ENCODE measurements at places on chromosomes 2 and 18. TPM values are rescaled to one million over a fixed set of nuclear protein-coding genes. Genes with fewer than 3 reads are reported as not detected.

GRCh38 chr2:168685600-168686451 is 116.6 kb upstream of the NOSTRIN start:
- H3K27me3 ChIP-seq = no peaks in the 10 kb centered on the region
- no peak overlapping the region for H3K27ac ChIP-seq
- DNase-seq = no peak
- no peaks in the 10 kb centered on the region for H3K36me3 ChIP-seq

DNA sequence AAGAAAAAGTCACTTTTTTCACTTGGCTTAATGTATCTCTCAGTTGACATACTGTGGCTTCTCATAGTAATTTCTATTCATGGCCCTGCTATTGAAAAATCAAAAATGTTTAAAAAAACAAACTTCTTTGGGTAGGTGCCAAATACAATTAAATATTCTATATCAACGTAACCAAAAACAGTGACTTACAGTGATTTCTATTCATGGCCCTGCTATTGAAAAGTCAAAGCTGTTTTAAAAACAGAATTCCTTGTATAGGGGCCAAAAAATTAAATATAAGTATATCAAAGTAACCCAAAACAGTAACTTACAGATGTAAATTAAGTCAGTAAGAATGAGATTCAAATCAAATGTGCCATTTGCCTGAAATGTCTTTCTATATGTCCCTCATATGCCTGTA is 31.4 kb upstream of the CD302 start:
- no peaks in the 10 kb centered on the region for H3K27me3 ChIP-seq
- H3K27ac ChIP-seq = no peak overlapping the region
- peaks cover 2% of the 10 kb centered on the region for H3K36me3 ChIP-seq
- H3K4me3 ChIP-seq = no peak overlapping the region
- no peak for DNase-seq
- no peaks in the 10 kb centered on the region for H3K4me1 ChIP-seq

- no peaks in the 10 kb centered on the region for H3K36me3 ChIP-seq
- no peak overlapping the region for H3K27ac ChIP-seq
- H3K4me1 ChIP-seq = no peaks in the 10 kb centered on the region
- no peaks in the 10 kb centered on the region for H3K27me3 ChIP-seq
Measured at GRCh38 chr18:76405681-76406356, 89.2 kb downstream of the ZNF516 start.

GRCh38 chr2:2083113-2083758 is 247.8 kb downstream of the MYT1L start:
- H3K27ac ChIP-seq = no peak overlapping the region
- no peak overlapping the region for H3K4me3 ChIP-seq
- DNase-seq = peak; percentile 4
- no peaks in the 10 kb centered on the region for H3K36me3 ChIP-seq

- no peaks in the 10 kb centered on the region for H3K4me1 ChIP-seq
- no peak overlapping the region for H3K27ac ChIP-seq
- no peaks in the 10 kb centered on the region for H3K27me3 ChIP-seq
- DNase-seq = no peak
- H3K4me3 ChIP-seq = no peak overlapping the region
Measured at GRCh38 chr2:141805302-141805701, 325.5 kb downstream of the LRP1B start.

Gene SERPINB2
- polyA plus RNA-seq = 0.81 TPM

DNA sequence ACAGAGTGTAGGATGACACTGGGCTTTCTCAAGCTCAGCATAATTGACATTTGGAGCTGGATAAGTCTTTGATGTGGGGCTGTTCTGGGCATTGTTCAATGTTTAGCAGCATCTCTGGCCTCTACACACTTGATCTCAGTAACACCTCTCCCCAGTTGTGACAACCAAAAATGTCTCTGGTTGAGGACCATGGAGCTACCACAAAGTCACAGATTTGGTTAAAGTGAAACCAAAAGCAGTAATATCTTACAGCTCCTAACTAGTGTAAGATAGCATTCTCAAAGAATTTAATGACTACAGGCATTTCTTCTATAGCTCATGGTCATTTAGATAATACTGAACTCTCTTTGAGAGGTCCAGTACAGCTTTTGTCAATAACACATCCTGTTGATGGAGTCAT is 23.4 kb upstream of the PAX3 start:
- DNase-seq = no peak
- no peak overlapping the region for H3K4me3 ChIP-seq
- H3K27me3 ChIP-seq = peaks cover 47% of the 10 kb centered on the region
- H3K36me3 ChIP-seq = no peaks in the 10 kb centered on the region

Gene IL36A
- polyA plus RNA-seq = not detected

DNA sequence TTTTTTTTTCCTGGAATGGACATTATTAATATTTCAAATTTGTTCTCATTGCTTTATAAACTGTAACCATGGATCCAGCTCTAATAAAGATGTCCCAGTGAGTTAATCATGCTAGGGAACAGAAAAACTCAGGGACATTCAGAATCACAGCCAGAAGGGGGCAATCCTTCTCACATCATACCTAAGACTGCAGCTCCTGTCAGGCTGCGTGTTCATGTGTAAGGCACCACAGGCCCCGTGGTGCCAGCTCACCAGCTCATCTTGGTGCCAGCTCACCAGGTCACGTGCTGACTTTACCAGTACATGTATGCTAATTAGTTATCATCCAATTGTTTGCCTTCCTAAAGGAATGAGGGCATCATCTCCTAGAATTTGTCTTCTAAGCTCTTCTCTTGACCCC is 84.7 kb upstream of the NEDD4L start:
- H3K27ac ChIP-seq = no peak overlapping the region
- peak; percentile 75 for DNase-seq
- H3K4me3 ChIP-seq = no peak overlapping the region

Gene PLCD4
- polyA plus RNA-seq = 0.97 TPM

GRCh38 chr2:236866542-236867340 is 218.9 kb upstream of the COPS8 start:
- H3K4me1 ChIP-seq = no peaks in the 10 kb centered on the region
- no peaks in the 10 kb centered on the region for H3K36me3 ChIP-seq
- H3K27me3 ChIP-seq = no peaks in the 10 kb centered on the region
- DNase-seq = no peak
- no peak overlapping the region for H3K27ac ChIP-seq
- H3K4me3 ChIP-seq = no peak overlapping the region

DNA sequence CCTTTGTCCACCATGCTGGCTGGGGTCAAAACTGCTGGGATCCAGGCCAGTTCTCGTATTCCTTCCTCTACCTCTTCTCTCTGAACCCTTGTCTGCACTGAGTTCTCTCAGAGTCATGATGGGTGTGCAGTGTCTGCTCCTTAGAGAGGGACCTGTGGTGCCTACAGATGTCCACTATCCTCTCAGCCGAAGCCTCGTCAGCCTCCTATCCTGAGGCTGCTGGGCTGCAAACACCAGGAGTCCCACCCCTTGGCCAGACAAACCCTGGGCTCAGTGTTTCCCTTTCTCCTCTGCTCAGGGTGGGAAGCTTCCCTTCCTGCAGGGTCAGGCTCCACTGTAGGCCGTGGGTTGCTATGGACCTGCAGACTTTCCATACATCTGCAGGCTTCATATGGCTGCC is 2.3 kb downstream of the INPP5D start:
- H3K4me3 ChIP-seq = peak overlapping the region; percentile 58
- no peaks in the 10 kb centered on the region for H3K27me3 ChIP-seq
- no peak for DNase-seq
- H3K27ac ChIP-seq = no peak overlapping the region
- peaks cover 15% of the 10 kb centered on the region for H3K4me1 ChIP-seq

GRCh38 chr2:20585359-20585709 is 65.6 kb downstream of the HS1BP3 start:
- H3K27me3 ChIP-seq = no peaks in the 10 kb centered on the region
- H3K36me3 ChIP-seq = no peaks in the 10 kb centered on the region
- DNase-seq = no peak

Gene CENPO
- 10.4 TPM for polyA plus RNA-seq

Gene KIF5C
- polyA plus RNA-seq = 0.22 TPM

GRCh38 chr2:150485114-150485870 is 2.2 kb downstream of the RND3 start:
- no peaks in the 10 kb centered on the region for H3K27me3 ChIP-seq
- H3K27ac ChIP-seq = peak overlapping the region; percentile 91
- peak overlapping the region; percentile 89 for H3K4me3 ChIP-seq
- peaks cover 2% of the 10 kb centered on the region for H3K4me1 ChIP-seq
- peak; percentile 87 for DNase-seq

- DNase-seq = no peak
- no peaks in the 10 kb centered on the region for H3K27me3 ChIP-seq
Measured at GRCh38 chr2:160694631-160695030, 201.0 kb upstream of the RBMS1 start.

Data from small intestine (tissue), 16 donors.